ENCODE measurements at places on chromosomes 6 and 20. TPM values are rescaled to one million over a fixed set of nuclear protein-coding genes. Genes with fewer than 3 reads are reported as not detected.

The SPACA1 gene
- total RNA-seq, result not detected

The EFCAB8 gene
- 0.10 TPM for total RNA-seq

DNA sequence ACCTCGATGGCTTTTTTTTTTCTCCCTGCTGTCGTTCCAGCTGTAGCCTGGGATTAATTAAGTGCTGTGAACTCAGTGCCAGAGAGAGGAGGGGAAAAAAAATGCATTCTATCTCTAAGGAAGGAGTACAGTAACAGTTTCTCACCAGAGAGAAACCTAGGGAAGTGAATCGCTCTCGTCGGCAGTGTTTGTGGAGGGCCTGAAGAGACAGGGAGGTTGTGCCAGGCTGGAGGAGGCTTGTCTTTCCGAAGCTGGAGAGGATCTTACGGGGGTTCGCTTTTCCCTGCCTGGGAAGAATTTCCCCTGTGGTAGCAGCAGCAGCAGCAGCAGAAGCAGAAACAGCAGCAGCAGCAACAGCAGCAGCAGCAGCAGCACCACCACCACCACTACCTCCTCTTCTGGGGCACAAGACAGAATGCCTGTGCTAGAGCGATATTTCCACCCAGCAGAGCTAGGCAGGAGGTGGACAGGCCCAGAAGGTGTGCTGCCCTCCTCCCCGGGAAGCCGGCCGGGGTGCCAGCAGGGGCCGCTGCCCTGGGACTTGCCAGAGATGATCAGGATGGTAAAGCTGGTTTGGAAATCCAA is 186.5 kb downstream of the PDE7B start:
- peak; percentile 26 for DNase-seq

- DNase-seq, result peak; percentile 64
Observed at GRCh38 chr6:30357678-30358540, 13.0 kb downstream of the RPP21 start.

DNA sequence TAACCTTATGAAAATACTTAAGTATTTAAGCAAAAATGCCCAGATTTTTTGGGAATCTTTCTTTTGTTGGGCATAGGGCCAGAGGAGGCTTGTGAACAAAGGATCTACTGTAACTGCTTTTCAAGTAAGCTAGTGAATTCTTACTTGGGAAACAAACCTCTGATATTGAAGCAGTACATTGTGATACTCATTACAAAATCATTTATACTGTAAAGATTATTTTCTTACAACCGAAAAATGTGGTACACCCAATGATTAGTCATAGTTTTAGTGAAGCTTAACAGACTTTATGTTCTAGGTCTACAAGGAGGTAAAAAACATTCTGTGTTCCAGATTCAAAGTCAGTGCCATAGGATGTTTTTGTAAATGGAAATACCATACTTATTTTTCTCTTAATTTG is 272.9 kb upstream of the KCNQ5 start:
- DNase-seq, result no peak
